ENCODE measurements at places on chromosomes 7 and 10.

DNA sequence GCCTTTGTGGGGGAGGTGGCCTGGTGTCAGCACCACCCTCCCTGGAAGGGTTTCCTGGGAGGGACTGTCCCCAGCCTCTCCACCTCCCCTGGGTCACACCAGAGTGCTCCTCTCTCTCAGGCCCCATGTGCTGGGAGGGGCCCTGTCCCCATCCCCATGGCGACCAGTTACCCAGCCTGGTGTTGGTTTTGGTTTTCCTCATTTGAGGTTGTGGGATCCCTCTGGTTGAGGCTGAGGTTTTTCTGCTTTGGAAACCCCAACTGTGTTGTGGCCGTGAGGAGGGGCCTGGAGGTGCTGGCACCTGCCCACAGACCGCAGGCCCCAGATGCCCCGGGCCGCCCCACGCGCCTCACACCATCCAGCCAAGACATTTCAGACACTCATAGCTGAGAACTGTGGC is 106.3 kb downstream of the GRK5 start:
- no peak for DNase-seq

DNA sequence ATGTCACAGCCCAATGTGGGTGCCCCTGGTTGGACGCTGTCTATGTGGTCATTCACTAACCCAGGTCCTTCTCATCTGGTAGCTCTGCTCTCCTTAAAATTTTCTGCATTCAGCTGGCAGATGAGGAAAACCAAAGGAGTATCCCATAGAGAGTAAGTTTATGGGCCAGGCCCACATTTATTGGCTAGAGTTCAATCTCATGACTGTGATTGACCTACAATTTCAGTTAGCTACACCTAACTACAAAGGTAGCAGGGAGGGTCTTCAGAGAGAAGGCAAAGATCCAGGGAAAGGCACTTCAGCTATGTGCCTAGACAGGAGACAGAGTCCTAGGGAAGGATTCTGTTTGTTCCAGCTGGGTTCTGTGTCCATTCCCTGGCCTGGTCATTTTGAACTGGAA is 23.7 kb upstream of the PPIF start:
- DNase-seq, result no peak

GRCh38 chr10:110995301-110995700 is 75.9 kb downstream of the SHOC2 start:
- DNase-seq, result no peak

DNA sequence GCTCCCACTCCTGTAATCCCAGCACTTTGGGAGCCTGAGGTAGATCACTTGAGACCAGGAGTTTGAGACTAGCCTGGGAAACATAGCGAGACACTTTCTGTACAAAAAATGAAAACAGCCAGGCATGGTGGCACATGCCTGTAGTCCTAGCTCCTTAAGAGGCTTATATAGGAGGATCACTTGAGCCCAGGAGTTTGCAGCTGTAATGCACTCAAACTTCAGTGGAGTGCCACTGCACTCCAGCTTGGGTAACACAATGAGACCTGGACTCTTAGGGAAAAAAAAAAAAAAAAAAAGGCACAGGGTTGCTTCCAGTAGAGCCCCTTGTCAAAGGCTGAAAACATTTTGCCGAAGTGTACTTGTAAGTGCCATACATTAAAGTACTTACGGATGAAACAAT is 195.3 kb downstream of the PHTF2 start:
- DNase-seq, result no peak

- DNase-seq, result no peak
Observed at GRCh38 chr10:1673568-1674345, 63.6 kb downstream of the ADARB2 start.
